ENCODE measurements at places on chromosomes 6 and 20.
A peak's percentile ranks its signal among the peaks of the same experiment; 100 is the strongest.

- no peak for DNase-seq
Measured at GRCh38 chr20:16115911-16116552, 457.2 kb downstream of the KIF16B start.

GRCh38 chr6:52595000-52595795, 18.3 kb upstream of the TRAM2 start:
- peak; percentile 66 for DNase-seq

GRCh38 chr6:2505624-2506023, 245.1 kb downstream of the MYLK4 start:
- DNase-seq: peak; percentile 41

- no peak for DNase-seq
Measured at GRCh38 chr6:142913036-142913510, 31.9 kb downstream of the HIVEP2 start.

DNA sequence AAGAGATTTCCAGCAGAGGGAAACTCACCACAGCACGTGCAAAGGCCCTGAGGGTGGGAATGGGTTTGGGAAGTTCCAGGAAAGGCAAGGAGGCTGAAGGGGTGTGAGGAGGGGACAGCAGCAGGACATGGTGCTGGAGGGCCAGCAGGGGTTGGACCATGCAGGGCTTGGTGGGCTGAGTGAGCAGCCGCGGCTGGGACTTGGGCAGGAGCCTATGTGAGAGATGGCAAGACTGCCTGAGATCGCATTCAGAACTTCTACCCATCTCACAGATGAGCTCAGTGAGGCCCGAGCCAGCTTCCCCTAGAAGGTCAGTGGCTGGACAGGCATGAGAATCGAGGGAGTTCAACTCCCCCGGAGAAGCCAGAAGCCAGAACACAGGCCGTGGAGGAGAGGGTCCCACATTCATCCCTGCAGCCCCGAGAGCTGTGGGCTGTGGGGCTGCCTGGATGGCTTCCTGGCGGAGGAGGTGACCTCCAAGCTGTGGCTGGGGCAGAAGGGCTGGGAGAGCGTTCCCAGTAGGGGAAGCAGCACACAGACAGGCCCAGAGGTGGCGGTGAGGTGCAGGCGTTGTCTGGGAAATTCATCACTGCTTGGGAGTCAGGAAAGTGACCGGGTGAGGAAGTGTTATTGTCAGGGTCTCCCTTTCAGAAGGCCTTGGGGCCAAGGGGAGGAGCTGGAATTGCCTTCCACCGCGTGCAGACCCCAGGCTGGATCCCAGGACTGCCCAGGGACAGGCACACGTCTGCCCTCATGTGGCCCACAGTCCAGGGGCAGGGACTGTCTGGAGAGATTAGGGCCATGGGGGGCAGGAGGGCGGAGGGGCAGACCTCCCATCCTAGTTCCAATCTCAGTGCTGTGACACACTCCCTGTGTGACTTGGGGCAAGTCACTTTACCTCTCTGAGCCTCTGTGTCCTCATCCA, 103.8 kb downstream of the CEBPB start:
- no peak for DNase-seq

- DNase-seq: peak; percentile 81
Measured at GRCh38 chr6:139588076-139588639, 213.7 kb upstream of the CITED2 start.

DNA sequence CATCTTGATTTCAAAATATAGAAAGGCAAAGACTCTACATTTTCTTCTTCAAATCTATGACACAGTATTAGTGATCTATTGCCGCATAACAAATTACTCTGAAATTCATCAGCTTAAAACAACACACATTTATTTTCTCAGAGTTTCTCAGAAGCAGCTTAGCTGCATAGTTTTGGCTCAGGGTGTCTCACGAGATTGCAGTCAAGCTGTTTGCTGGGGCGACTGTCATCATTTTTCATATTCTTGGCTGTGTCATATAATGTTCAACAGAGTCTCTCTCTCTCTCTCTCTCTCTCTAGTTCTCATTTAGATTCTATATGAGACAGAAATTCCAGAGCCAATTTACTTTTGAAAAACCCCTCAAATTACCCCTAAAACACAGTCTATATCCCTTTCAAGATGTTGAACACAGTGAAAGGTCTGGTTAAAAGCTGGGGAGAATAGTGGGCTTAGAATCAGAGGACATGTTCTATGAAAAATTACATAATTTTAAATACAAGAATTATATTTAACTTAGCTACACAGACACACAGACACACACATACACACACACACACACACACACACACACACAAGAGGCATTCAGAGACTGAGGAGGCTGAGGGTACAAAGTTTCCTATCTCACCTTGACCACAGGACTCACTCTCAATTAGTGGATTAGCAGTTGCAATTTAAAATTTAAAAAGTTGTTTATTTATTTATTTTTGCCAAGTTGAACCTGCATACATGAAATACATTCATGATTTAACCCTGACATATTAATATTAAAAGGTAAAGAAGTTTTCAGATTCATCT, 86.7 kb downstream of the MKKS start:
- no peak for DNase-seq

DNA sequence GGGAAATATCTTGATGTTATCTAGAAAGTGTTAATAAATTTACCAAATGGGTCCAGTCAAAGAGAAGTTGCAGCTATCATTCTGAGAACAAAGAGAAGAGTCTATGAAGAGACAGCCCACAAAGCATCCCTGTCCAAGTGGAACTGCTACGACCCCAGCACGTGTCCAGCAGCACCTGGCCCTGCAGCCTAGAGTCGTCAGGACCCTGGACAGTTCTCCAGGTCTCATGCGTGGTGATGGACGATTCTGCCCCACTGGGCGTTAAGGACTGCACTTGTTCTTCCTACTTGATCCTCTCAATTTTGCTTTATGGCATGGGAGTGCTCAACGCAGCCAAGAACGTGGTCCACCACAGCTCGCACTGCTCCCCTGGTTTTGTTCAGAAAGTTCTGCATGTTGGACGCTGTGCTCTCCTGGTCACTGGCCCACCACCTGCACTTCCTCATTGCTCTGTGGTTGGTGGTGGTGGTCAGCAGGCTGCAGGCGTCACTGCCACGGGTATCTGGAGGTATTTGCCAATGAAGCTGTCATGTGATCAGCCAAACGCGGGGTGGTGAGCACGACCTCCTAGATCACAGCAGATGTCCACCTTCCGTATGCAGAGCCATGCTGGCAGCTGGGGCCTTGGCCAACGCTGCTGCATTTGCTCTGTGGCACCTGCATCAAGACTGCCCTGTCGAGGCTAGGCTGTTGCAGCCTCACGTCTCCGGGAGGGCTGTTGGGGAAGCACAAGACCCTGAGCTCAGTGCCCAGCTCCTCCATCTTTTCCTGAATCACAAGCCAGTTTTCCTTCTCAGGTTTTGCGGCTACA, 356.4 kb downstream of the CDH4 start:
- peak; percentile 9 for DNase-seq

All from DMS53 (cell line).